ENCODE measurements at places on chromosomes 4 and X.

GRCh38 chr4:168440442-168441264 lies 39.6 kb downstream of the DDX60L start:
- DNase-seq = no peak

DNA sequence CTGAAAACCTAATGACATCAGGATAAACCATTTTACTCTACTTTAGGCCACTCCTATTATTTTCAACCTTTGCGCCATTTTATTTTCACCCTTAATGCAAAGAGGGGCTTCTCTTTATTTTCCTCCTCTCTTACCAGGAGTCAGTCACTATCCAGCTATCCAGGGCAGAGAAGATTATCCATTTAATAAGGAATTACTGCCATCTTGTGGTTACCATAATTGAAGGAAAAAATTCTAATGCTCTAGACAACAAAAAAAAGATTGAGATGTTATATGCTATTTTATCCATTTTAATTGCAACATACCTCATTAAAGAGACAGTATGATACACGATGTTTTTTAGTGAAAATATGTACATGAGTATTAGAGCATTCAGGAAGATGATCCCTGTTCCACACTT lies 514.5 kb upstream of the FAM241A start:
- no peak for DNase-seq

DNA sequence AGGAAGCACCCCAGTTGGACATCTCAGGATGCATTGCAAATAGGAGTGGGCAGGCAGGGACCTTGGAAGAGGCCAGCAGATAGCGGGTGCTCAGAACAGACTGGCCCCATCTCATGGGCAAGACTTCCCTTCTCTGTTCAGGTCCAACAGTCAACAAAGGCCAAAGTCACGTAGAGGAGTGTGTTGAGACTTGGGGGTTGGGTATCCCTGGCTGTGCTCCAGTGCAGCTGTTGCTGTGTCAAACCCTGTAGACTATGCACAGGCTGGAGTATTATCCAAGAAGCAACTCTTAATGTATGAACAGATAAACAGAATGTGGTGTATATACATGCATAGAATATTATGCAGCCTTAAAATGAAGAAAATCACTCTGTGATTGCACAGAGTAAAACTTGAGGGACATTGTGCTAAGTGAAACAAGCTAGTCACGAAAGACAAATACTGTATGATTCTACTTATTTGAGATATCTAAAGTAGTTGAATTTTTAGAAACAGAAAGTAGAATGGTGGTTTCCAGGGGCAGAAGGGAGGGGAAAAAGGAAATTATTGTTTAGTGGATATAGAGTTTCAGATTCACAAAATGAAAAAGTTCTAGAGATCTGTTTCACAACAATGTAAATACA lies 192.1 kb upstream of the LCORL start:
- DNase-seq = no peak

- peak; percentile 71 for DNase-seq
Observed at GRCh38 chr4:108651014-108651791, 804 bp downstream of the OSTC start.

GRCh38 chr4:4752576-4753401 lies 106.7 kb upstream of the MSX1 start:
- no peak for DNase-seq

GRCh38 chr4:174373821-174374220 lies 90.1 kb downstream of the CEP44 start:
- no peak for DNase-seq

DNA sequence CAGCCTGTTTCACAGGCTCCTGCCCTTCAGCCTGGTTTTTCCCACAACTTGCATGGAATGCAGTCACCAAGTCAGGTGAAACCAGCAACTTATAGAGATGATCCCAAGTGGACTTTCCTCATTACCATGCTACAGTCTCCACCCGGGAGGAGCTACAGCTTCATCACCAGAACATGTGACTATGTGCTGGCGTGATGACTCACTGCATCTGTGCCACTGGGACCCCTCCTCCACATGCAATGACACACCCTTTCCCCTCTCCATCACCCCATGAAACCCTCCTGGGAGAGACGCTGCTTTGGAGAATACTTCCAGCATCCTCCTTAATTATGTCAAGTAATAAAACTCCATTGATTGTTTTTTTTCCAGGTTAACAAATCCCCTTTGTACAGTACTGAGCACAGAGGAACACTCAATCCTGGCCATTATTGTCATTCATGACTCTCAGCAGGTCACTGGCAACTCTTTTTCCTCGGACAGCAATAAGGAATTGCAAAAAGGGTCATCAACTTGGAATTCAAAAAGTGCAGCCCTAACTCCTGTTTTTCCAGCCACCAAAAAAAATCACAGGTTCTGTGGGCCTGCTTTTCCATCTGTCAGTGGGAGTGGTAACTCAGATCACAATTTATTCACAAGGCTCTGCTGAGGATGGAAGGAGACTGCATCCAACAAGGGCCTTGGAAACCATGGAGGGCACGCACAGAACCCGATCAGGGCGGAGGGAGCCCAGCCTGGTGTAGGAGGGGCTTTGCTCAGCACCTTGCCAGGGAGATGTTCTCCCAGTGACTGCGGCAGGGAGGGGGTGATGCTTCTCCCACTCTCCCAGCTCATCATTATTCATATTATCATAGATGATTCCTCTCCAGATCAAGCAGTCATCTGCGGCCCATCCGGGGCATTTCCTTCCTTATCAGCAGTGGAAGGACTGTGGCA lies 17.4 kb downstream of the QDPR start:
- no peak for DNase-seq

DNA sequence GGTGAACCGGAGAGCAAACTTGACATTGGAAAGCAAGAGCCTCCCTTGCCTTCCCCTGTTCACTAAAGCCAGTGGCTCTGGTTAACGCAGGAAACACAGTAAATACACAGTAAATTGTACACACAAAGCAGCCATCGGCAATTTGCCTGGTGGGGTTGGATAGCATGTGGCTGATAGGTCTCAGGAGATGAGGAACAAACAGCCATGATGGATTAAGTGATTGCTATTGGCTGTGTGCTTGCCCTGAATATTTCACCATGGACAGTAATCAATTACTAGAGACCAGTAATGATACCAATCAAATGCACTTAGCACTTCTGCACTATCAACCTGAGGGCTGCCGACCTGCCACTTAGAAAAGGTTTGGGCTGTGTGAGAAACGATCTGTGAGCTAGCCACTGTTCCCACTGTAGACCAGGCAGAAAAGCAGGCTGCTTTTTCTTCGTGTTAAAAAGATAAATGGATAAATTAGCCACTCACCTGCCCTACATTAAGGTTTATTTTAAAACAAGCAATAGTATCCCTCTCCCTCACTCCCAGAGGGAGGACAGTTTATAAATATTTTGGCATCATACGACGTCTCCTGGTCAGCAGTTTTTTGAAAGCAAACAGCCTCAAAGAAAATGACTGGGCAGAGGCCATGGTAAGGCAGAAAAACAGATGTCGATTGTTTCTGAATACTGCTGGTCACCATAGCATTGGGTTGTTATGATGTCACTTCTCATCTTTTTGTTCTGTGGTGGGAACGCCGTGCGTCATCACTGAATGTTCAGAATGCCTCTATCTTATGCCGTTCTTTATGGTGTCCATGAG lies 167.1 kb downstream of the MAML3 start:
- no peak for DNase-seq

DNA sequence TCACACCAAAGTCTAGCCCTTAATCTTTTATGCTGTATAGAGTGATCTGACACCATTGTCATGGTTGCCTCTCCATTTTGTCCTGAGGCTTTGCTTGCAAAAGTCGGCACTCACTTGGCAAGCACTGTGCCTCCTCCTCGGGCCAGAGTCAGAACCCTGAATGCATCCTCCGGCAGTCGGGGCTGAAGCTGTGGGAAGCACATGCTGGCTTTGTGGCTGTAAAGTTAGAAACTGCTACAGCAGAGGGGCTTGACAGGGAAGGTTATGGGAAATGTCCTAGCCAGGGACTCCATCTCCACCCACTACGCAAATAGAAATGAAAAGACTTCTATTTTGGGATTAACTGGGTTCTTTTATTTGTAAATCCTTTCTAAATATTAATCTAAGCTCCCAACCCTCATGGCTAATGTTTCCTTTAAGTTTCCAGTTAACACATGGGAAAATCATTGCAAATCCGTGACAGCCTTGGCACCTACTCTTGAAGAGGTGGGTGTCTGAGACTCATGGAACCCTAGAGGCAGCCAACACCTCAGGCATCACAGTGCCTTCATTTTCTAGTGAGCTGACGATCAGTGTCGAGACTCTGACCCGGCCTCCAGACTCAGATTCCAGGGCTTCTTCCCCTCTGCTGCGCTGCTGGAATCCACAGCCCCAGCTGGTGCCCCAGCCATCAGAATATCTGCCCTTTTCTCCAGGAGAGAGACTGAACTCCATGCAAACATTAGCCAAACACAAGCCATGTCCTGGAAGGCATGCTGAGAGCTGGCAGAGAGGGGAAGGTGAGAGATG lies 7.9 kb upstream of the CLDN24 start:
- DNase-seq = no peak

DNA sequence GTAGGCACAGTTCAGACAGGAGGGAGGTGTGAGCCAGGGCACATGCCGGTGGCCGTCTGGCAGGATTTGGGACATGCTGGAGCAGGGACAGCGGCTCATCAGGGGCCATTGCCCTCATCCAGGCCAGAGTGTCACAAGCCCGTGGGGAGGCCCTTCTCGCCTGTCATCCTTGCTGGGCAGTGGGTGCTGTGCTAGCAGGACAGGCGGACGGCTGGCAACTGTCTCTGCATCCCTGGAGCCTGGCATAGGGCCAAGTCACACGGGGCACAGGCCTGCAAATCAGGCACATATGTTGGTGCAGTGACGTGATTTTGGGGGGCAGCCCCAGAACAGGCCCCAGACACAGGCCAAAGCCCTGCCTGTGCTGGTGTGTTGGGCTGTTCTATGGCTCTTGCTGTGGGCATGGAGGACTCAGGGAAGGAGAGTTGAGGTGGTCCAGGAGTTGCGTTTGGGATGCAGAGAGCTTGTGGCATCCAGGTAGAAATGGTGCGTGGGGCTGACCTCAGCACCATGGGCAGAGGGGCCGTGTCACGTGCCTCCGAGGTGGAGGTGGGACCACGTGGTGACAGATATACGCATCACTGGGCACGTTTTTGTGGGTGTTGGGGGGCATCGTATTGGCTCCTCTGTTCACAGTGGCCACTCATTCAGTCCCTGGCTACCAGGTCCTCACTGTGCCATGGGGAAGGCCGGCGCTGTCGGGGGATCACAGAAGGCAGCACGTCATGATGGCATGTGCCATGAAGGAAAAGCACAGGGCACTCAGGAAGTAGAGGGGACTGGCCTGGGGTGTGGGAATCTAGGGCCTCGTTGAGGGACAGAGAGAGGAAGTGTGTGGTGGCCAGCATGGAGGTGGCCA lies 14.6 kb upstream of the MSANTD1 start:
- DNase-seq = no peak

- peak; percentile 59 for DNase-seq
Observed at GRCh38 chr4:85826060-85826678, 351.2 kb downstream of the ARHGAP24 start.

DNA sequence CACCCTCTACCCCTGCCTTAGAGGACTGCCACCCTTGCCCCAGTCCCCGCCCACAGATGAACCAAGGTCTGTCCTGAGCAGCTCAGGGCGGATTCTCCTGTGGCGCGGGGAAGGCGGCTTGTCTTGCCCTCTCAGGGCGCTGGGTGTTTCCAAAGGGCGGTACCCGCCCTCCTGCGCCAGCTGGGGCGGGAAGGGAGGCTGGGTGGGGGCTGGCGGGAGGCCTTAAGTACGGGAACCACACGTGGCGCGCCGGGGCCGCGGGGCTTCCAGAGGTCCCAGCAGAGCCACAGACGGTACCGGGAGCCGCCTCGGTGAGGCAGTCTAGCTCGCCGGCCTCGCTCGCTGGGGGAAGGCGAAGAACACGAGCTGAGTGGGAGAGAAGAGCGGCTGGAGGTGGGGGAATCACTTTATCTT lies 361.1 kb downstream of the MID1IP1 start:
- no peak for DNase-seq

DNA sequence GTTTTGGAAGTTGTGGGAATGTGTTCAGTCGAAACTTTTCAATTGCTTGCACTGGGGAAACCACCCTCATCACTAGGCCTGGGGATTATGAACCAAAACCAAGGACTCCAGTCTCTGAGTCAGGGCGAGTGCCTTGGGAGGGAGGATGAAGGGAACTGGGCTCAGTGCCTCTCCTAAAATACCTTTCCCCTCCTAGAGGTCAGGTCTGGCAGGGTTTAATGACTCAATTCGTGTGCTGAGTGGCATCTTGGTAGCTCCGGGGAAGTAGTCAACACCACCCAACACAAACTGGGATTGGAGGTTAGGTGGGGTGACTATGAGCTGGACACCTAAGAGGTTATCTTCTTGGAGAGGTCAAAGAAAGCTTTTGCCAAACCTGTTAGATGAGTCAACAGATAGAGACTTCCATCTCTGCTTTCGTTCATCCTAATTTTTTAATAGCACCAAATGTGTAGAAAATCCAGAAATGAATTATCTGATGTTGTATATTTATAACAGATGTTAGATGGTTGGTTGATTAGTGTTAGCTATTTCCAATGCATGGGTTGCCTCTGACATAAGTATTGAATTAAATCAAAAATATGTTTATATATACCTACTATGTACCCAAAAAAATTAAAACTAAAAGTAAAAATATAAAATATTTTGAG lies 202.8 kb downstream of the SHROOM3 start:
- DNase-seq = no peak

- no peak for DNase-seq
Observed at GRCh38 chrX:103846386-103846785, 14.3 kb upstream of the RAB9B start.

DNA sequence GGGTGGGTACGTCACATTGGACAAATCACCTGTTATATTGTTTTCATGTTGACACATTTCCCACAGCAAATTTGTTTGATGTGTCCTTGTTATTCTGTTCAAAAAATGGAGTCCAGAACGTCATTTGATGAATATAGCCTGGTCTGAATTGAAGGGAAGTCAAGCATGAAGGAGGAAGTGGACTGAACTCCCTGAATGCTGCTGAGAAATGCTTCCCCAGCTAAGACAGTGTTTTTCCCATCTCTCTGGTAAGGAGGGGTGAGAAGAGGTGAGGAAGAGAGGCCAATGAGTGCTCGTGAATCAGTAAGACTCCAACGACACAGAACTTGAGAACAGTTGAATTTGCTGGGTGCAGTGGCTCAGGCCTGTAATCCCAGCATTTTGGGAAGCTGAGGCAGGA lies 127.4 kb downstream of the RBM47 start:
- no peak for DNase-seq

DNA sequence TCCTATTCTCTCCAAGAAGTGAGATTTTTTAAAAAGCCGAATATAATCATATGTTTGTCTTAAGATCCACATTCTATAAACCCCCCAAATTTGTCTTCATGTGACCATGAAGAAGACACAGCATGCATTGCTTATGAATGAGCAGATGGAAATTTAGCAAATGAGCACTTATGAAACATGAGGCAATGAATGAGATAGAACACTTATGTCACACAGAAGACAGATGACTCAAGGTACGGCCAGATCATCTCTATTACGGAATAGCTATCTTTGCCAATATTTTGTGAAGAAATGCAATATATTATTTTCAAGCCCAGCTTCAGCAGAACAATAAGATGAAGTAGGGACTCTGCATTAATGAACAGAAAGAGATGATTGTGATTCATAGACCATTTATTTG lies 21.4 kb downstream of the PHEX start:
- no peak for DNase-seq
